ENCODE measurements at places on chromosomes 2 and 18. TPM values are rescaled to one million over a fixed set of nuclear protein-coding genes. Genes with fewer than 3 reads are reported as not detected.

DNA sequence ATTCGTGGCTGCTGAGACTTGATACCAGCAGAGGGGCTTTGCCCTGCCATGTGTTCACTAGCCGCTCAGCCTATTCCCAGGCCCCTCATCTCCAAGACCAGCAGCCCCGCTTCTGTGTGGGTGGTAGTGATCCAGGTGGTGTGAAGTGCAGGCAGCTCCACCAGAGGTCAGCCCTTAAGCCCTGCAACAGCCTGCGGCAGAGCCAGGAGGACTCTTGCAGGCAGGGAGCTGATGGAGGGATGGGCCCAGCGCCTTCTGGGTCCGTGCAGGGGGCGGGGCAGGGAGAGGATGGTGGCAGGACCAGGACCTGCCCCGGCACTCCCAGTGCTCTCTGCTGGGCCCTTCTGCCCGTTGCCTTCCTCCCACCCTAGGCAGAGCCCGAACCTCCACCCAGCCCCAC, 162.0 kb downstream of the SH3BP4 start:
- no peak overlapping the region for H3K27ac ChIP-seq
- H3K4me3 ChIP-seq = no peak overlapping the region
- H3K27me3 ChIP-seq = peaks cover 3% of the 10 kb centered on the region
- no peaks in the 10 kb centered on the region for H3K4me1 ChIP-seq
- no peaks in the 10 kb centered on the region for H3K36me3 ChIP-seq

The MAP4K4 gene
- 39.5 TPM for polyA plus RNA-seq

GRCh38 chr2:204538182-204539018, 6.9 kb upstream of the PARD3B start:
- no peak for DNase-seq
- H3K27ac ChIP-seq = no peak overlapping the region
- H3K4me1 ChIP-seq = no peaks in the 10 kb centered on the region
- H3K27me3 ChIP-seq = no peaks in the 10 kb centered on the region

DNA sequence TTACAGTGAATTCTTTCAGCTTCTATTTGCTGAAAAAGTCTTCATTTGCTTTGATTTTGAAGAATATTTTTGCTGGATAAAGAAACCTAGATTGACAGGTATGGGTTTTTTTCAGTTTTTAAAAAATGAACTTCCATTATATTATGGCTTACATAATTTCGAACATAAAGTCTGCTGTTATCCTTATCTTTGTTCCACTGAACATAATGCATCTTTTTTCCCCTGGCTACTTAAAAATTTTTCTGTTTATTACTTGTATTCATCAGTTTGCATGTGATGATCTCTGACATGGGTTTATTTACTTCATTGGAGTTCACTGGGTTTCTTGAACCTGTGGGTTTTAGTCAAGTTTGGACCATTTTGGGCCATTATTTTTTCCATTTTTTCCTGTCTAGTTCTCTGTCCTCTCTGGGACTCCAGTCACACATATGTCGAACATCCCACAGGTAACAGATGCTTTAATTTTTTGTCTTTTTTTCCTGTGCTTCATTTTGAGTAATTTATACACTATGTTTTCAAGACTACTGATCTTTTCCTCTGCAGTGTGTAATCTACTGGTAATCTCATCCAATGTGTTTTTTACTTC, 33.1 kb downstream of the SEC11C start:
- H3K4me1 ChIP-seq = no peaks in the 10 kb centered on the region
- no peak for DNase-seq
- H3K4me3 ChIP-seq = no peak overlapping the region
- no peak overlapping the region for H3K27ac ChIP-seq
- H3K36me3 ChIP-seq = no peaks in the 10 kb centered on the region

DNA sequence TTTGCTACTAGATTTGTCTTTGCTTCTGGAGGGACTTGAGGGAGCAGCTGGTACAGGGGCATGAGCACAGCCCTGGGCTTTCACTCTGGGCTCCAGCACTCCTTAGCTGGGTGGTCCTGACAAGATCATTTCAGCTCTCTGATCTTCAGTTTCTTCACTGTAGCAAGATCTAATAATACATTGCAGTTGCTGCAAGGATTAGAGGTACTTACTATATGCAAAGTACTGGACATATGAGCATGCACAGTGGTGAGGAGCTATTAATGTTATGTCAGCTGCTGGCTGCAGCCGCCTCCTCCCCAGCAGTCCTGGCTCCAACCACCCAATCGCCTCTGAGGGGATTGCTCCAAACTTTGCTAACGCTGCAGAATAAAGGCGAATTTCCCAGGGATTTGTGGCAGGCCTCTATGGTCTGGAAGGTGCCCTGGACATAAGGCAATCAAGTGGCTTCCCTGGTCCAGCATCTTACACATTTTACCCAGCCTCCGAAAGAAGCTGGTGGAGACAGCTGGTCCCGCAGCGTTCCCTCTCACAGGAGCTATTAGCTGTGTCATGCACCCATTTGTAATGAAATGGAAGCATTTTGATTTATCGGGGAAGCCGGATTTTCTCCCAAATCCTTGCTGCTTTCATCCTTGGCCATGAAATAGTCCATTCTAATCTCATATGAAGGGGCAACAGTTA, 96.7 kb downstream of the RHOB start:
- no peak for DNase-seq
- peaks cover 8% of the 10 kb centered on the region for H3K4me1 ChIP-seq
- H3K27me3 ChIP-seq = no peaks in the 10 kb centered on the region
- H3K36me3 ChIP-seq = no peaks in the 10 kb centered on the region

- H3K27ac ChIP-seq = peak overlapping the region; percentile 40
- no peaks in the 10 kb centered on the region for H3K27me3 ChIP-seq
- DNase-seq = no peak
Measured at GRCh38 chr2:136238286-136239078, 120.5 kb upstream of the CXCR4 start.

DNA sequence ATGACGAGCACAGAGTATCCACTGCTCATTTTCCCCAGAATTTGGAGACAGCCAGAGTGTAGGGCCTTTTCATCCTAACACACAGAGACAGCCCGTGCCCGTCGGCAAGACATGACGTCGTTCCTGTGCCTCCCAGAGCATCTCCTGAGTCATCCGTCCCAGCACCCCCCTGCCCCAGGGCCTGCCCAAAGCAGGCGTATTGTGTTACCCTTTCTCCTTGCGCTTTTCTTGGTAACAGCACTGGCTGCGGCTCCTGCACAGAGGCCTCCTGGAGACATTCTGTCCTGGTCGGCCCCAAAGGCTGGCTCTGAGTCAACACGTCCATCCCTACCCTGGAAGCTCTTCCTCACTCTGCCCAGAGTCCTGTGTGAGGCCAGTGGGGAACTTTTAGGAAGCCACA, 217.1 kb downstream of the KLHL29 start:
- H3K27ac ChIP-seq = no peak overlapping the region
- no peak for DNase-seq
- no peak overlapping the region for H3K4me3 ChIP-seq
- H3K4me1 ChIP-seq = no peaks in the 10 kb centered on the region
- H3K36me3 ChIP-seq = no peaks in the 10 kb centered on the region

The SAP130 gene
- polyA plus RNA-seq = 26.9 TPM

- no peaks in the 10 kb centered on the region for H3K27me3 ChIP-seq
- H3K36me3 ChIP-seq = no peaks in the 10 kb centered on the region
- no peaks in the 10 kb centered on the region for H3K4me1 ChIP-seq
- H3K4me3 ChIP-seq = no peak overlapping the region
- no peak overlapping the region for H3K27ac ChIP-seq
Measured at GRCh38 chr2:23587341-23587880, 202.4 kb downstream of the KLHL29 start.

DNA sequence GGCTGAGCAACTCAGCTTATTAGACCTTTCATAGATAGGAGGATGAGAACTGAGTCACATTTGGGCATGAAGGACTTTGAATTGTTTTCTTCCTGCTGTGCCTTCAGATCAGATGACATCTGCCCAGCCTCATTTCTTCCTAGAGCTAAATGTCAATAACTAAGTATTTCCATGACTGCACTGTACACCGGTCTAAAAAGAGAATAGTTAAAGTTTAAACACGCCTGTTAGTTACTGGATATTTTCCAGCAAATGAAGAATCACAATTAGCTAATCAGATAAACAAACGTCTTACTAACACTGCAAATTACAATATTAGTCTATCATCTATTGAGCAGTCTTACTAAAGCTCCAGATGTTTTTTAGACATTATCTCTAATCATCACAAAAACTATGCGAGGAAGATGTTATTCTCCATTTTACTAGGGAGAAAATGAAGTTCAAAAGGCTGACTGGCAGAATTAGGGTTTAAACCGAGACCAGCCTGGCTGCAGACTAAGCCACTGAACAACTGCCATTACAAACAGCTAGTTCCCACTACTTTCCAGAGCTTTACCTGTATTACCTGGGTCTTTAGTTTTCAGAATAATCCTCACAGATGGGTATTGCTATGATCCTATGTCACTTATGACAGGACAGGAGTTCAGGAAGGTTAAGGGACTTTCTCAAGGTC, 69.4 kb upstream of the ZNF397 start:
- H3K4me3 ChIP-seq = no peak overlapping the region
- H3K27ac ChIP-seq = peak overlapping the region; percentile 53
- no peaks in the 10 kb centered on the region for H3K36me3 ChIP-seq
- H3K27me3 ChIP-seq = no peaks in the 10 kb centered on the region

DNA sequence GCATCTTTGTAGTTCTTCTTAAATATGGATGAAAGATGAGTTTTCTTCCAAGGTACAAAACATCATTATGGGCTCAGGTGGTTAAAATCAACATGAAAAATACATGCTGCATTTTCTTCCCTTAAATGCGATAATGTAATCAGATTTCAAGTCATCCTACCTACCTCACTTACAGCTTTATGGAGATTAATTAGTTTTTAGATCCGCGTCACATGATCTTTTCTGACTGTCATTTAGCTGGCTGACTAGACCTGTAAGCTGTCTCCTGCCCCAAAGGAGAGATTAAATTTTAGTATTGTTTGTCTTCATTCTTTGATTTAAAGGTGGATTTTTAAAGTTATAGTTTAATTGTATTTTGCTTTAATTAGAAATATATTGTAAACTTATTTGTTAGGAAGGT, 678.0 kb upstream of the ZEB2 start:
- H3K4me1 ChIP-seq = no peaks in the 10 kb centered on the region
- DNase-seq = no peak
- no peak overlapping the region for H3K4me3 ChIP-seq
- no peaks in the 10 kb centered on the region for H3K27me3 ChIP-seq

The OR6B2 gene
- not detected for polyA plus RNA-seq

The DCC gene
- polyA plus RNA-seq = 0.58 TPM

The MREG gene
- 5.5 TPM for polyA plus RNA-seq

DNA sequence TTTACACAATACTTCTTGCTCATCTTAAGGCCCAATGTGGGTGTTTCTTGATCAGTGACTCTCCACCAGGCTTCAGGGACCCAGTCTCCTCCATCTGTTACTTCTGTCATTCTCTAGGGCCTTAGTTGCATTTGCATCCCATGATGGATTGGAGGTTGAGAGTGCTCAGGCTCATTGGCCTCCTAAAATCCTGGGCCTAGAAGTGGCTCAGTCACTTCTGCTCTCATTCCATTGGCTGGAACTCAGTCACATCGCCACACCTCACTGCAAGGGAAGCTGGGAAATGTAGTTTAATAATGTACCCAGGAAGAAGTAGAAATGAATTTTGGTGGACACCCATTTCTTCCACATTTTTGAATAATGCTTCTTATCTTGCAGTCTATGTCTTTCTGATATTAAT, 223.5 kb downstream of the HRH4 start:
- H3K27ac ChIP-seq = no peak overlapping the region
- H3K4me1 ChIP-seq = no peaks in the 10 kb centered on the region
- DNase-seq = no peak
- no peaks in the 10 kb centered on the region for H3K36me3 ChIP-seq
- no peak overlapping the region for H3K4me3 ChIP-seq

The C18orf54 gene
- polyA plus RNA-seq = 3.6 TPM

DNA sequence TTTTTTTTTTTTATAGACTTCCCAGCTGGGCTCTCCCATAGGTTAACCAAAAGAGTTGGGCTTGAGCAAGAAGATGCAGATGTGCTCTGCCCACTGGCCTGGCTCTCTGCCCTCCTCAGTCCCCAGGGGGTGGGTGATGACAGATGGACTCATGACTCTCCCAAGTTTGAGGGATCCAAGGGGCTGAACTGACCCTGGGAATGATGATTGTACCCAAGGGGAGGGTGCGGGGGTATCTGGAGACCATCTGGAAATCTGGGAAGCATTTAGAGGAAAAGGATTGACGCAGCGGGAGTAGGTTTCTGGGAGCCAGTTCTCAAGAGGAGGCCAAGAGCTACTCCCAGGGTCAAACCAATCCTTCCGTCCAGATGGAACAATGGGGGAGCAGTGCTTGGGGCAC, 330.8 kb downstream of the CYP26B1 start:
- no peaks in the 10 kb centered on the region for H3K4me1 ChIP-seq
- H3K36me3 ChIP-seq = no peaks in the 10 kb centered on the region
- DNase-seq = no peak
- H3K4me3 ChIP-seq = no peak overlapping the region
- no peak overlapping the region for H3K27ac ChIP-seq

GRCh38 chr18:56330366-56331110, 307.9 kb downstream of the TXNL1 start:
- no peak for DNase-seq
- no peaks in the 10 kb centered on the region for H3K4me1 ChIP-seq
- H3K27ac ChIP-seq = no peak overlapping the region
- no peaks in the 10 kb centered on the region for H3K27me3 ChIP-seq
- H3K36me3 ChIP-seq = no peaks in the 10 kb centered on the region
- H3K4me3 ChIP-seq = no peak overlapping the region

The PSMA8 gene
- polyA plus RNA-seq = 0.04 TPM

DNA sequence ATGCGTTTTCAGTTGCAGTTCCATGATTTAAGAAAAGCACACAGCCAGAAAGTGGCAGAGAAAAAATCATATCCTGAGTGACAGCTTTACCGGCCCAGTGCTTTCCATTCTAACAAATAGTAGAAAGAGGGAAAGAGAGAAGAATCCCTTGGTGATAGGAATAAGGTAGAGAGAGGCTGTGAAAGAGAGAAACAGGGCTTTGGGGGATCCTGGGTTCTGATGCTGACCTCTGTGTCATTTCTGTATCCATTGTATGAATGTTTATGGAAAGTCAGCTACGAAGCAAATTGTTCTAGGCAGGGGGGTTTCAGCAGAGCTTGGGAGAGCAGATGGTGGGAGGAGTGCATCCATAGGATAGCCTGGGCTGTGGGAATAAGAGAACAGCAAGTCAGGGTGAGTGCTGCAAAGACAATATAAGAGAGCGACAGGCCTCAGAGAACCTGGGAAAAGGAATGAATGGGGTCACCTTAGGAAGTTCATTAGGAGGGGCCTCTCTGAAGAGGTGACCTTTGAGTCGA, 203.4 kb upstream of the TNP1 start:
- H3K4me3 ChIP-seq = no peak overlapping the region
- H3K4me1 ChIP-seq = peaks cover 5% of the 10 kb centered on the region
- no peaks in the 10 kb centered on the region for H3K36me3 ChIP-seq
- no peaks in the 10 kb centered on the region for H3K27me3 ChIP-seq

DNA sequence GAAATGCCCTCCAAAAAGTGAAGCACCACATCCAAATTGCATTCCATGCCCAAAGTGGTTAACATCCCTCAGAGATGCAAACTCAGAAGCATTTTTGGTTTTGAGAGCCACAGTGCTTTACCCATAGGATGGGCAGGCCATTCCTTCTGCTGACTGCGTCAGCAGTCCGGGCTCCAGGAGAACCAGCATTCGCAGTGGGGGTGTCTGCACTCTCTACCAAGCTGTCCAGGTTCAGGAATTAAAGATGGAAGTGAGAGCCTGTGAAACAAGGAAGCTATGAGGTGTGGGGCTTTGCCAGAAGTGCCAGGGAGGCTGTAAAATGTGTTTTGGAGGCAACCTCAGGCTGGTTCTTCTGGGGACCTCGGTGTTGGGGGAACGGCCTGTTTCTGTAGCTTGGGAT, 205.7 kb downstream of the AGAP1 start:
- no peak overlapping the region for H3K27ac ChIP-seq
- no peak overlapping the region for H3K4me3 ChIP-seq
- H3K27me3 ChIP-seq = no peaks in the 10 kb centered on the region
- no peaks in the 10 kb centered on the region for H3K4me1 ChIP-seq
- H3K36me3 ChIP-seq = no peaks in the 10 kb centered on the region

GRCh38 chr2:100380681-100381080, 36.8 kb downstream of the CHST10 start:
- no peaks in the 10 kb centered on the region for H3K4me1 ChIP-seq
- H3K27ac ChIP-seq = no peak overlapping the region

The VAMP5 gene
- 18.0 TPM for polyA plus RNA-seq

Measured in large intestine (tissue), 12 donors.